ENCODE measurements at places on chromosomes 6 and 20. TPM values are rescaled to one million over a fixed set of nuclear protein-coding genes. Genes with fewer than 3 reads are reported as not detected.

- H3K4me1 ChIP-seq, result no peaks in the 10 kb centered on the region
- no peak for DNase-seq
- peaks cover 17% of the 10 kb centered on the region for H3K27me3 ChIP-seq
- no peaks in the 10 kb centered on the region for H3K36me3 ChIP-seq
- no peak overlapping the region for H3K4me3 ChIP-seq
Observed at GRCh38 chr6:2514965-2515543, 235.7 kb downstream of the MYLK4 start.

DNA sequence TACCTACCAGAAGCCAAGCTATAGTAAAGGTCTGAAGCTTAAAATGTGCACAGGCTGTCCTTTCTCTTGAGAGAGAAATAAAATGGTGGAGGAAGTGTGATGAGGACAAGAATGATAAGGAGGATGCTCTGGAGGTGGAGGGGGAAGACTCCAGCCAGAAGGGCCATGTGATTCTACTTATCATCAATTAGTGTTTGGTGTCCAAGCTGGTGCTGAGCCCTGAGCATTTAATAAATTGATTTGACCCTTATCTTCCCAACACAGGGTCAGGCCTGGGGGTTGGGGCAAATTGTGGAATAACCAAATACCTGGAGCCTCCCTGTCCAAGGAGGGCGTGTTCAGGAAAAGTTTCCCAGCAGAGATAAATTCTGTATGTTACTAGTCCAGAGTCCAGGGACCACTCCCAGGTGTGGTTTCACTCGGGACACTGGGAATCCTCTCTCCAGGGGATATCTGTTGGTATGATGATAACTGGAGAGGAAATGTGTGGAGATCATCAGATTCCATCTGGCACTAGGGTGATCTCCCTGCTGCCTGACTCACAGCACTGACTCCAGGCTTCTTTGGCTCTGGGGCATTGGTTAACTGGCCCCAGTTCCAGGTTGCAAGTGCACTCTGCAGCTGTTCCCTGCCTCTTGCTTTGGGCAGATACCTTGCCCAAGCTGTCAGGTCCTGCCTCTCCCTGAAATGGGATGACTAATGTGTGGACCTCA is 3.8 kb upstream of the MYBL2 start:
- DNase-seq, result no peak
- H3K27ac ChIP-seq, result no peak overlapping the region
- H3K36me3 ChIP-seq, result no peaks in the 10 kb centered on the region
- H3K27me3 ChIP-seq, result peaks cover 5% of the 10 kb centered on the region

DNA sequence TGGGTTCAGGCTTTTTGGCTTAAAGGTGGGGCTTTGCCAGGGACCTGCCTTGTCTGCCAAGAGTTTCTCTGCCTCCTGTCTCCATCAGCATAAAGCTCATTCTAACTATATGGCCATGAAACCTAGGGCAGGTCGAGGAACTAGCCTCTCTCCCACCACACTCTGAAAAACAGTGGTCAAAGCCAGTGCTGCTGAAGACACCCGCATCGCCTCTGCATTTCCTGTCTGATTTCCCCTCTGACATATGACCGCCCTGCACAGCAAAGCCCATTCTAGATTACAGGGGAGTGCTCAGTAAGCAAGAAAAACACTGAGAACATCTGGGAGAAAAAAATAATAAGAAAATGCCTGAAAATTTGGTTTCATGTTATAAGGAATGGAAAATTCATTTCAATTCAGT is 573.6 kb downstream of the PRKN start:
- no peak overlapping the region for H3K4me3 ChIP-seq
- H3K27ac ChIP-seq, result no peak overlapping the region
- no peaks in the 10 kb centered on the region for H3K27me3 ChIP-seq
- no peak for DNase-seq

DNA sequence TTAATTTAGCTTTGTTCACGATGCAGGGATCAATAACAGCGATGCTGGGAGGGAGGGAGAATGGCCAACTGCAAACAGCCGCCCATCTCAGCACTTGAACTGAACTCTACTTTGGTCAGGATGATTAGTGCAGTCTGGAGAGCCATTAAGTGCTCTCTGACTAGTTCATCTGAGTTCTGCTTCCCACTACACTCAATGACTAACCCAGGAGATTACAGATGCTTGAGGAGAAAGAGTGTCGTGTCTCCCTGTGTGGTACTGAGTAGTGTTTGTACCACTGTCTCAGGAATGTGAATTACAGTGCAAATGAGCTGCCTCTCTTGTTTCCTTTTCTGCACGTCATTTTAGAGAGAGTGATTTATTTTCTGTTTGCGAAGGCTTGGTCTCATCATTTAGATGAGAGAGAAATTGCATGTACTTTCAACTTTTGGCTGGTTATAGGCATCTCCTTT is 23.5 kb downstream of the CARMIL1 start:
- peaks cover 17% of the 10 kb centered on the region for H3K4me1 ChIP-seq
- no peak for DNase-seq
- H3K27me3 ChIP-seq, result no peaks in the 10 kb centered on the region
- no peak overlapping the region for H3K27ac ChIP-seq
- H3K4me3 ChIP-seq, result no peak overlapping the region

GRCh38 chr6:169800668-169801395 is 49.4 kb downstream of the ERMARD start:
- DNase-seq, result peak; percentile 32
- H3K36me3 ChIP-seq, result no peaks in the 10 kb centered on the region
- no peak overlapping the region for H3K4me3 ChIP-seq
- H3K27ac ChIP-seq, result no peak overlapping the region
- H3K27me3 ChIP-seq, result peaks cover 37% of the 10 kb centered on the region

- no peak overlapping the region for H3K4me3 ChIP-seq
- H3K27me3 ChIP-seq, result peaks cover 2% of the 10 kb centered on the region
- no peak for DNase-seq
- no peak overlapping the region for H3K27ac ChIP-seq
- H3K36me3 ChIP-seq, result no peaks in the 10 kb centered on the region
Observed at GRCh38 chr6:119728935-119729334, 379.4 kb upstream of the MAN1A1 start.

DNA sequence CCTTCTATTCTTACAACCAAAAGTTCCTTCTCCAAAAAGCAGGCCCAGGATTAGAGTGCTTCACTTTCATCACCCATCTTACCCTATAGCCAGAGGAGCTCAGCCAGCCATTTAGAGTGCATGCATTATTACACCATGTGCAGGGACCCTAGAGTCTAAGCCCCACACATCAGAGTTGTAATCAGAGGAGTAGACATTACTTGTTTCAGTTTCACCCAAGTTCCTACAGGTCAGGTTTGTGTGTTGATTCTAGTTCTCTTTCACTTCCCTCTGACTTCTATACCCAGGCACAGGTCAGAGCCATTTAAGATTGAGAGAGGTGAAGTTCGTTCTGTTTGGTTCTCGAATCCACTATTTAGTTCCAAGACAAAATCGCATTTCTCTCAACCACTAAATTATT is 16.3 kb upstream of the ARFGEF3 start:
- H3K27ac ChIP-seq, result no peak overlapping the region
- no peaks in the 10 kb centered on the region for H3K4me1 ChIP-seq
- H3K36me3 ChIP-seq, result no peaks in the 10 kb centered on the region
- peaks cover 24% of the 10 kb centered on the region for H3K27me3 ChIP-seq
- no peak overlapping the region for H3K4me3 ChIP-seq
- DNase-seq, result no peak

Gene CDC5L
- 28.9 TPM for total RNA-seq

Gene ULBP1
- total RNA-seq, result 2.7 TPM
